RPMI8226 (cell line): ENCODE measurements at places on chromosomes 5 and 9.

DNA sequence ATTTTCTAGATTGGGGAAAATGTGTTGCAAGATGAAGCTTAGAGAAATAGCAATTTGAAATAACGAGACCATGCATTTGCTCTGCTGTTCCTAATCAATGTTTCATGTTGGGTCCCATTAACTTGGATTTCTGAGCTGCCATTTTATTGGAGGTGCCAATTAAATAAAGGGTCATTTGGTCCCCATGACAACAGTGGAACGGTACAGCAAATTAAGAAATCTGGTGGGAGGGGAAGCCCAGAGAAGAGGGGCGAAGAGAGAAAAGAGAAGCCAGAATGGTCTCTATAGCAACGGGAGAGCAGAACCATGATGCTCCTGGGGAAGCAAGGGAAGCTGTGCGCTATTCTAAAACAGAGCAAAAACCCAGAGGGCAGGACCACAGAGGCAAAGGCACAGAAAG lies 120.2 kb downstream of the ENTREP1 start:
- DNase-seq, result no peak

DNA sequence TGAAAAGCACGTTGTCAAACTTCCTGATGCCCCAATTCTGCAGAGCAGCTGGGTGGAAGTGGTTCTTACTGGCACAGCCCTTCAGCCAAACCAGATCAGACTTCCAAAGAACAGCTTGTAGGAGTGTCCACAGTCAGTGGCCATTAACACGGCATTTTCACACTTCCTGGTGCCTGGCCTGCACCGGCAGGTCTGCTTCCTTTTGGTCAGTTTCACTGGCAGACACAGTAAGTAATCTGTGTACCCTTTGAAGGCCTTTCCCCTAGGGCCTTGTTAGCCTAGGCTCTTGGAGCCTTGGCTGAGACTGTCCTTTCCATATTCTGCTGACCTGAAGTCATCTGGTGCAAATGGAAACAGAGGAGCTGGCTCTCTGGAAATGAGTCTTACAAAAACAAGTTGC lies 297.5 kb upstream of the TNC start:
- no peak for DNase-seq

DNA sequence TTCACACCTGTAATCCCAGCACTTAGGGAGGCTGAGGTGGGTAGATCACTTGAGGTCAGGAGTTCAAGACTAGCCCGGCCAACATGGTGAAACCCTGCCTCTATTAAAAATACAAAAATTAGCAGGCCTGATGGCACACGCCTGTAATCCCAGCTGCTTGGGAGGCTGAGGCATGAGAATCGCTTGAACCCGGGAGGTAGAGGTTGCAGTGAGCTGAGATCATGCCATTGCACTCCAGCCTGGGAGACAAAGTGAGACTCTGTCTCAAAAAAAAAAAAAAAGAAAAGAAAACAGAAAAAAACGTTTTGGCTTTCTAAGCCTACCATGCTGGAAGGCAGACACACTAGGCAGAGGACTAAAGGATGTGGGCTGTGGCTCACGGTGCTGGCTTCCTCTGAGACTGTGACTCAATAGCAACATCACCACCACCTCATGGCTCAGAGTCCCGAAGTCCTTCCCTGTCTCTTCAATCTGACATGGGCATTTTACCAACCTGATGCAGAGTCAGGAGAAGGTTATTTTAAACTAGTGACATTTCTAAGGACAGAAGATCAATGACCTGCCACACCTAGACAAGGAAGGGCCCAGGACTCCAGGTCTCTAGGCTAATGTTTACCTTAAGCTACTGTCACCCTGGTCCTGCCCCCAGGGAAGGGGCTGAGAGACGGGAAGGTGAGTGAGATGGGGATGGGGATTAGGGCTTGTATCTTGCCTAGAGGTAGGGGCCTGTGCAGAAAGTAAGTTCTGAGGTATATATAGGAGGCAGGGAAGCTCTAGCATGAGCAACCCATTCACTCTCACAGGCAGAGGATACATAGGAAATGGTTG lies 3.7 kb downstream of the ECSCR start:
- DNase-seq, result no peak

DNA sequence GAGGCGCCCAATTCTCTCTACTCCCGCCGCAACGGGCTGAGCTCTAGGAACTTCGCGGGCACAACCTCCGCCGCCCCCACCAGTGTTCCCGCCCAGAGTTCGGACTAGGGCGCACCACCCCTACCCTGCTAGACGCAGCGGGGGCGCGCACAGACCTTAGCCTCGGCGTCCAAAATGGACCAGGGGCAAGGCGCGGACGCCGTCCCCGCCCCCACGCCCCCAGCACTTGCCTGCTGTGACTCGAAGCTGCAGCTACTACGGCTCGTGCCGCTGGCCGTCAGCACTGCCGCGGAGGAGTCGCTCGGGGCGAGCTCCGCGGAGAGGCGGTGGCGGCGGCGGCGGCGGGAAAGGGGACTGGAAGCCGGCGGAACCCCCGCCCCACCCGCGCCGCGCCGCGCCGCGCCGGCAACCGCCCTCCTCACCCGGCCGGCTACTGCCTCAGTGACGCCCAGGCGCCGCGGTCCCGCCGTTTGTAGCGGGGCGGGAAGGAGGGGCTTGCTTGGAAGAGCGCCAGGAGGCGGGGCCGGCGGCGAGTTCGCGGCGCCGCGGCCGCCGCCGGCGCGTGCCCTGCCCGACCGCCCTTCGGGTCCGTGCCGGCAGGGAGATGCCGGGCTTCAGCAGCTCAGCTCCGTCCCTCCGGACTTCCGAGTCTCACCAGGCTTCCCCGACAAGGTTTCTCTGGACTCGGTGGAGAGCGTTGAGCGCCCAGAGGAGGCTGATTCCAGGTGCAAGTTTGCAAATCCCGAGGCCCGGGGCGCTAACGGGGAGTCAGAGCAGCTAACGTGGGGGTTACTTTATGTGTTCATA lies 4.5 kb downstream of the ELAVL2 start:
- DNase-seq, result no peak
